ENCODE measurements at places on chromosomes 7 and 10.

DNA sequence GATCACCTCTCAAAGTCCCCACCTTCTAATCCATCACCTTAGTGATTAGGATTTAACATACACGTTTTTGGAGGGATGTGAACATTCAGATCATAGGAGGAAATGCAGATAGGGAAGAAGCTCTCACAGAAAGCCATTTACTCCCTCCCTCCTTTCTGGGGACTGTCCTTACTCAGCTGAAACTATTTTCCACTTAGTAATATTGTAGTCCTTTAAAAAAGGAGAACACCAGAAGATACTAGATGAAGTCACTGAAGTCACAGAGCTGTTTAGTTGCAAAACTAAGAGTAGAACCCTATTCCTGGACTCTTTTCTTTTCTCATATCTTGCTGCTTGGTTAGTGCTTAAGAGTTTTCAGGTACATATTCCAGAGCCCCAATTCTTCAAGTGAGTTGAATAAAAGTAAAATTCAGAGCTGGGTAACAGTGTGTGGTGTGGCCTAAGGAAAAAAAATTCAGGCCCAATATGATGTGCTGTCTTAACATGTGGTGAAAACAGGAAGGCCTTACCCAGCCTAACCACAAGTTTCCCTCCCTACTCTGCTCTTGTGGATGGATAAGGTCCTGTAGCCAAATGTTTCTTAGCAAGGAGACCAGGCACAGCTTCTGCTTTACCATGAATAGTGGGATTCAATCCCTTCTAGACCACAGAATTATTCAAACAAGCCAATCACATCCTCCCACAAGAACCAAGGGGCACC, 135.7 kb downstream of the INHBA start:
- DNase-seq, result no peak

DNA sequence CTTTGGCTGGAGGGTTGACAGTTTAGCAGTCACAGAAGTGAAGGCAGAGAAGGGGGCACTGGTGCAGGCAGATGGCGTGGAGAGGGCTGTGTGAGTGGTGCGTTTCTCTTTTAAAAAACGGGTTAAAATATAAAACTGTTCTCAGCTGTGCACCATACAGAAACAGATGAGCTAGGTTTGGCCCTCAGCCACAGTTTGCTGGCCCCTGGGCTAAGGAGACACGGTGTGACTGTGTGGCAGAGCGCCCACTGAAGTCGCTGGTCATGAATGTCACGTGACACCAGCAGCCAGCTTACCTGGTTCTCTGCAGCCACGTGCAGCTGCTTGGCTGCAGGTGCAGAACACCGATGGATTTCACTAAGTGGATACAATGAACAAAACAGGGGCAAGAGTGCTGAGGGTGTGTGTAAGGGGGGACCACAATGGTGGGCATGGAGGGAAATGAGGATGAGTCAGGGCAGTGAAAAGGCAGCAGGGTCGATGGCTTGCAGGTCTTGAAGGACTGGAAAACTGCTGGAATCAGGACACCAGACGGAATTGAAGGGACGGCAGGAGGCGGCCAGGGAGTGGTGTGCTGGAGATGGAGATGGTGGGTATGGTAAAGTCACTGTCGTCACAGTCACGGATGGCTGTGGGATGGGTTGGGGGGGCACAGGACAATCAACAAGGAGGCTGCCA, 7.4 kb downstream of the ZNF746 start:
- DNase-seq, result no peak

GRCh38 chr10:124886610-124887009, 55.3 kb upstream of the ZRANB1 start:
- DNase-seq, result no peak

- peak; percentile 37 for DNase-seq
Measured at GRCh38 chr7:92691578-92691977, 101.4 kb upstream of the FAM133B start.

DNA sequence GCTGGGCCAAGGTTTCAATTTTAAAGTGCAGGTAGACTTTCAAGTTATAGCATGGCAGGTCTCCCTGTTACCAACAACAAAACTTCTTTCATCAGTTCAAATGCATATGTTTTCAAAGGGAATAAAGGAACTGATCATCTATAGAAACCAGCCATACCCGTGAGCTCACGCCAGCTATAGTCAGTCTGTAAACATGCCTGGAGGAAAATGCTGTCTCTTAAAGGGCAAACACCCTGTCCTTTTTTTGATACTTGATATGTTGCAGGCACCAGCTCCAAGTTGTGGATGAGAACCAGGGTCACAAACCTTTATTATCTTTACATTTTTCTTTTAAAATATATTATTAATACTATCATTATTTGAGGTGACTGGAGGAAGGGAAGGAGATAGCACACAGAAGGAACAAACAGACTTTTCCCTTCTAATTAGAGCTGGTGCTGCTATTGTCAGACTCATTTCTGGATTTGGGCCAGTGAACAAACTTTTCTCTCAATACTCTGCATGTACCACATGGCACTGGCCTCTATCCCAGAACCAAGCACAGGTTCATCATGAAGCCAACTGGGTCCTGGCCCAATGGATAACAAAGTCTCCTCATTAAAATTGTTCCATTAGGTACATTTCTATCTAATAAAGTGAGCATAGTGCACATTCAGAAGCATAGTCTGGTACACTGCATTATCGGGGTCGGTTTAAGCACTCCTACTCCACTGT, 1102.4 kb downstream of the SORCS3 start:
- DNase-seq, result no peak

GRCh38 chr7:141123522-141123921, 49.7 kb downstream of the TMEM178B start:
- no peak for DNase-seq

GRCh38 chr10:6089334-6090219, 743 bp downstream of the RBM17 start:
- DNase-seq, result no peak

DNA sequence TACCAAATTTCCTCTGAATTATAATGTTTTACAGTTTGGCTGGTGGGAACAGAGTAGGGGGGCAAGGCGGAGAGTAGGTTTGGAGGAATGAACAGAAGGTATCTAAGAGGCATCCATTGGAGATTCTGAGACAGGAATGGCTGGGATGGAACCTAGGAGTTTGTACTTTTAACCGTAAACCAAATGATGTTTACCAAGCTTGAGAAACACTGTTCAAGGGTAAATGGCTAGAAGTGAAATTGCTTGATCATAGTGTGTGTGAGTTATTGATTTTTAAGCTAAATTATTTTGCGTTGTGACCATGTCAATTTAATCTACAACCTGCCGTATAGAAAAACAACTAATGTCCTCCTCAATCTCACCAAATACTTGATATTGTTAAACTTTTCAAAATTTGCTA, 306.4 kb upstream of the PHYHIPL start:
- no peak for DNase-seq

- DNase-seq, result no peak
Measured at GRCh38 chr7:67549126-67549525, 552.5 kb downstream of the TYW1 start.

DNA sequence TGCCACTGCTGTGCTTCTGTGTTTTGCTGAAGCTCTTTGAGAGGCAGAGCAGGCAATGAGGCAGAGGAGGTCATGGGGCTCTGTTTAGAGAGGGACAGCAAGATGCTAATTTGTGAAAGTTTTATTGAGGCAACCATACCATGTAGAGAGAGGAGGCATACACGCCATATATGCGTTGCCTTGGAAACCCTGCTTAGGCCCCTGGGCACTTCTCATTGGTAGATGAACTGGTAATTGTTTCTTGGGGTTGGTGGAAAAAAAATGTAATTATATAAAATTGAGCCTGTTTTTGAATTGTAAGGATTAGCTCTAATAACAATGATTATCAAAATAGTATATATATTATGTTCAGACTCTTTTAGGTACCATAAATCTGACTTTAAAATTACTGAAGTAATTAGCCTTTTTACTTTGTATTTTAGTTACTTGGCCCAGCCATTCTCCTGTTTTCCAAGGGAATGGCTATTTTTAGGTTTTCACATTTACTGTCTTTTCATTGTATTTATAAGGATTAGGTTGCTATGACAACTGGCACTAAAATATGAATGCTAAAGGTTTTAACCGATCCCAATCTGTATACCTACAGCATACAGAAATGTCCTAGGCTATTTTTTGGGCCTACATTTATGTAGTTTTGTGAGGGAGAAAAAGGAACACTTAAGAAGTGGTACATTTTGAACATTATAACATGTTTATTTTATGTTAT, 52.4 kb downstream of the BZW2 start:
- DNase-seq, result no peak

DNA sequence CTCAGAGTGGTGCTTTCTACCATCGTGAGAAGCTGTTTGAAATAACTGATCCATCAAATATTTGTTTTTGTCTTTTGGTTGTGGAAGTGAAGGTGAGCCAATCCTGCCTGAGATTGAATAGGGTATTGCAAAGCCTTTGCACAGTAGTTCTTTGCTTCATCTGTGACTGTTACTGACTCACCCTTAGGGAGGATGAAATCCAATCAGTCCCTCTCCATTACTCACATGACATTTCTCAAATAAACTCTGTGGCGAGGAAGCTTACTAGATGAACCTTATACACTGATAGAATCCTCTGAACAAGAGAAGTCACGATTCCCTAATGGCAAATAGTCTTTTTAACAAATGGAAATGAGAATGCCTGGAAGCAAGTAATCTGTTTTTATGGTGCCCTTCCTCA, 31.9 kb downstream of the HEPACAM2 start:
- no peak for DNase-seq

- DNase-seq, result no peak
Measured at GRCh38 chr10:78205457-78206016, 171.9 kb downstream of the RPS24 start.

DNA sequence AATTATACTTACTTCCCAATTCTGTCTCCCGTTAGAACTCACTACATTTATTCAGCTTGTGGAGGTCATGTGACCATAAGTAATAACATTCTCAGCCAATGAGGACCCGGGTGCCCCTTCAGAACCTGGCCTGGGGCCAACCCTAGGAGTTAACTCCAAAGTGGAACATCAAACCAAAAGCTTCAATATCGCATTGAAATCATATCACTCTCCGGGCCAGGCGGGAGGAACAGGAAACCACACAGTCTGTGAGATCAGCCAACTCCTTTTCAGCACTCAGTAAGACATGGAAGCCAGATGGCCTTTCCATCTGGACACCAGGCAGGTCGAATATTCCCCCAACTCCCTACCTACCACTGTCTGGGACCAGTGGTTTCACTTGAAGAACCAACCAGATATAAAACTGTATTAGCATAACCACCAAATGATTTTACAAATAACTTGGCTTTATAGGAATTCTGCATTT, 5.5 kb downstream of the CREB3L2 start:
- DNase-seq, result no peak

GRCh38 chr7:38296059-38296857, 22.8 kb upstream of the TARP start:
- DNase-seq, result peak; percentile 29

DNA sequence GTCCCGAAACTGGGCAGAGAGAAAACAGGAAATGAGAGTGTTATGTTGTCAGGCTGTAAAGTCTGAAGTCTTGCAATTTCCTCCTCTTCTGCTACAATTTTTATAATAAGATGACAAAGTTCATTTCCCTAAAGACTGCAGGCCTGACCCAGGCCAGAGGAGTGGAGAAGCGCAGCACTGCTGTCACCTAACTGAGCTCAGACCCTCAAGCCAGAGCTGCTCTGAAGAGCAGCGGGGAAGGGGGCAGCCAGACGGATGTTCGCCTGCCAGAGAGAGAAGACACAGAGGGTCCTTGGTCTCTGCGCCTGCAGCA, 12.6 kb upstream of the AOAH start:
- peak; percentile 49 for DNase-seq

DNA sequence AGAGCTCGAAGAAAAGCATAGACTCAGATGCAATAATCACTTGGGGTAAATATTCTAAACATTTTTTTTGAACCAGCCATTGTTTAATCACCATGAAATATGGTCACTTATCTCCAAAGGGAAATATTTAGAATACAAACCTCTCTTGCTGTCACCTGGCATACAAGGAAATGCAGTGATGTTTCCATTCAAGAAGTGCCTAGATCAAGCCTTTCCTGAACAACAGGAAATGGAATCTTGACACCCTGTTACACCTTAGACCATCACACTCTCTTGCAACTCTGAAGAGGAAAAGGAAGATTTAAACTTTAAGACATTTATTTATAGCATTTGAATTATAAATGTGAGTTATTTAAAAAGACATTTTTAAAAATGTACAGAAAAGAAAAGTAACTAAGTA, 263.0 kb upstream of the BMPER start:
- no peak for DNase-seq
